ENCODE measurements at places on chromosomes 6 and 20.
A peak's percentile ranks its signal among the peaks of the same experiment; 100 is the strongest.

DNA sequence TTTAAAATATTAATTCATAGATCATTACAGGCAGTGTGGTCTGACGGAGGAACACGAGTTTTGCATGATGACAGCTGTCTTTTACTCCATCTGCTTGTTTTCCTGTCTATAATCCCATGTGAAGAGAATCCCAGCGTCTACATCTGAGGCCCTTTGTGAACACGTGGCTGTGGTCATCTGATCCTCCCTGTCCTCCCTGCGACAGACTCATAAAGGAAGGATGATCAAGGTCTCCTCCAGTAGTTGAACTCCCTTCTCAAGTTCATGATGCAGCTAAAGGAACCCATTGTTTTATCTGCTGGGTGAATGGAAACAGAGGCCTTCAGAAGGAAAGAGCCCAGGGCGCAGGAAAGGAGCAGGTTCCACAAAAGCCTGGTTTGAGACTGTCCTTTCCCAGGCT is 435.8 kb upstream of the JARID2 start:
- DNase-seq, result no peak

GRCh38 chr20:37282556-37282955 is 6.9 kb upstream of the MANBAL start:
- no peak for DNase-seq

- no peak for DNase-seq
Measured at GRCh38 chr6:111686249-111686931, 80.7 kb upstream of the TRAF3IP2 start.

DNA sequence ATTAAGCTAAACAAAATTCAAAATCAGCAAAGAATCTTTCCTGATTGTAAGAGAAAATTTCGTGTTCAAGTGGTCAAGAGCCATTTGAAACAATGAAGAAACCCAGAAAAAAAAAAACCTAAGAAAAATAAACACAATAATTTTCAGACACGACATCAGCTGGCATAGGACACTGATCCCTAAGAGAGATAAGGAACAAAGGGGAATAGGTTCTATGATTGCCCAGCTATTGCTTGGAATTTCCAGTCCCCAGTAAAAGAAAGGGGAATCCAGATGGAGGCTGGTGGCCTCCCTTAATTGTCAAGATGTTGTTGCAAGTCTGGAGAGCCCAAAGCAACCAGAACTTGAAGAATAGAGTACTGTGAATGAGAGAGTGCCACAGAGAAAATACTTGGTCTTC is 48.5 kb downstream of the COL12A1 start:
- no peak for DNase-seq

GRCh38 chr6:25086500-25087091 is 150.8 kb upstream of the RIPOR2 start:
- no peak for DNase-seq

- no peak for DNase-seq
Measured at GRCh38 chr20:50450881-50451752, 59.1 kb upstream of the PTPN1 start.

DNA sequence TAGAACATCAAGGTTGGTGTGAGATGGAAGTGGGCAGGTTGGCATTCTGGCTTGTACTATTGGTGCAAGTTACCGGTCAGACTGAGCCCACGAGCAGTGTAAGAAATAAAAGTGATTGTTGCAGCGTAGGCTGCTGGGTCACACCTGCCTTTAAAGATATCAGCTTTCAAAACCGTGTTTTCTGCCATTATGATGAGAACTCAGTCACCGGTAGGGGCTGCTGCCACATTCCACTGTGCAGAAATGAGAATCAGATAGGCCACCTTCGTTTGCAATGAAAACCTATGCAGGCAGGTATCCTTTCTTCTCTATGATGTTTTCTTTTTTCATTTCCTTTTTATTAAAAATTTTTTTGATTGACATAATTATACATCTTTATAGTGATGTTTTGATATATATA is 168.5 kb downstream of the MYLK4 start:
- DNase-seq, result no peak

- DNase-seq, result peak; percentile 70
Measured at GRCh38 chr6:155126727-155127439, 131.8 kb downstream of the TIAM2 start.

DNA sequence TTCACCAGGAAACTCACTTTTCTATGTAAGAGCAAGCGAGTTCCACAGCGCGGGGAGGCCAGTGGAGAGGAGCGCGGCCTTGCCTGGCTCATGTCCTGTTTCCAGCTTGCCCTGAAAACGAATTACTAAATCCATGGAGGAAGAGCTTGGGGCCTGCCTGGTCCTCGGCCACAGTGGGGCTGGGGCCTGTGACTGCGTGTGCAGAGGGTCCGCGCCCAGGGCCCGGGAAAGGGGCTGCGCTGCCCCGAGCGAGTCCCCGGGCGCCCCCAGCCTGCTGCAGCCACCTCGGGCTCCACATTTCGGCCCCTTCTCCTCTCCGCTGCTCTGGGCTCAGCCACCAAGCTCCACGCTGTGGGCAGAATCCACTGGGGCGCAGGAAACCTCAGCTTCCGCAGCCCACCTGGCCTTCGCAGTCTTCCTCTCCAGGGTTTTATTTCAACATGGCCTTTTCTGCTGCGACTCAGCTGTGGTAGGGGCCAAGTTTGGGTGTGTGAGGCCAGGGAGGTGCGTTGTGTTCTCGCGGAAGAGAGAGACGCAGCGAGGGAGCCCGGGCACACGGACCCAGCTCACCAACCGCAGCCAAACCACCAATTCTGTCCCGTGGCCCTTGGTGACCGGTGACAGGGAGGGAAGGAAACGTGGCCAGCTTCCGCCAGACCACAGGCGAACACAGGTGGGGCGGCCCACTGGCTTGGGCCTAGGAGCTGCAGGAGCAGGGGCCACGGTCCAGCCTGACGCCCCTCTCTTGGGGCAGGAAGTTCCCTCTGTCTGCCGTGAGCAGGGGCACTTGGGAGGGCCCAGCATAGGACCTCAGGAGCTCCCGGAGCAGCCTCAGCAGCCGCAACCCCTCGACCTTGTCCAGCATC is 211.4 kb downstream of the ERMARD start:
- DNase-seq, result no peak

DNA sequence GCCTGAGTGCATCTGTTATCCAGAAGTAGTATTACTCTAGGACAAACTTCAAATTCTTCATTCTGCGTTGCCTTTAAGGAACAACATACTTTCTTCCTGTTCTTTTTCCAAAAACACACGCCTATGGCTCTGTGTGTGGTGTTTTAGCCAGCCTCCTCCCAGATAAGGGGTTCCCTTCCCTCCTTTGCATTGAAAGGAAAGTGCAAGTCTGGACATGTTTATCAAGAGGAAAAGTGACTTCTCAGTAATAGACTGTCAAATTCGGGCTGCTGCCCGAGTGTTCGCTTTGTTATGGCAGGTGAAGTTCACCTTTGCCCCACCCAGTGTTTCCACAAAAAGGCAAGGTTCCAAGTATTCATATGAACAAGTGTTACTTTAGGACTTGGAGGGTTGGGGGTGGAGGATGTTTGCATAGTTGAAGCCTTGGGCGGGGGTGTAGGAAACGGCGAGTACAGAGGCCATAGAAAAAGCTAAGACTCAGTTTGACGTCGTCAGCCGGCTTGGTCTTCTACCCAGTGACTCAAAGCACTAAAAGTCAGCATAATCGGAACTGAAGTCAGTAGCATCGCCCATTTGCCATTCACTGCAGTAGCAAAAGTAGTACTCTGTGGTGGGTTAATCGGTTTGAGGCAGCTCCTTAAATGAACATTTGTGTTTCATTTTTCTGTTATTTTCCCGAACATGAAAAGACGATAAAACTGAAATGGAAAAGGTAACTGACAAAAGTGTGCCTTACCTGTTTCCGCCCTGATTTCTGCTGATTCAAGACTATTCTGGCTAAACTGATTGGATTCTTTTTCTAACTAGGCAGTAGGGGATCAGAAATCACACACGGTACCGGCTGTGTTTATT is 12.5 kb downstream of the PRDM1 start:
- DNase-seq, result peak; percentile 87

GRCh38 chr6:79028641-79029314 is 49.3 kb downstream of the PHIP start:
- DNase-seq, result no peak

GRCh38 chr20:62543470-62544302 is 67.9 kb upstream of the GATA5 start:
- no peak for DNase-seq

GRCh38 chr6:160030103-160030502 is 61.2 kb downstream of the IGF2R start:
- no peak for DNase-seq

- DNase-seq, result no peak
Measured at GRCh38 chr6:170210651-170211403, 80.1 kb downstream of the DLL1 start.

GRCh38 chr20:58762120-58762519 is 69.5 kb downstream of the NPEPL1 start:
- no peak for DNase-seq

- DNase-seq, result no peak
Measured at GRCh38 chr6:127959869-127960268, 59.0 kb upstream of the THEMIS start.

DNA sequence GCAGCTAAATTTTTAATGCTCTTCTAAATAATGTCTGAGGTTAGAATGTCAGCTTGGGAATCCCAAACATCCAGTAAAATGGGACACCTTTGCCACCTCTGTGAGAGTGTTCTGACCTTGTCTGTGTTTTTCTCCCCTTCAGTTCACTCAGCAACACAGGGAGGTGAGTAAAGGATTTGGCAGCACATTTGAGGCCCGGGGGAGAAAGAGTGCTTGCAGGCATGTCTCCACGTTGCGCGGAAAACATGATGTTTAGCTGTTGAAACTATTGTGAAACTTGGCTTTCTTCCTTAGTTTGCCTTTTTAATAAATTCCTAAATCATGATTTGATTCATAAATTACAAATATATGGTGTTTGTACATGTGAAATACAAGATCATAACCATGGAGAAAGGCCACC is 707.8 kb upstream of the FLRT3 start:
- no peak for DNase-seq

DNA sequence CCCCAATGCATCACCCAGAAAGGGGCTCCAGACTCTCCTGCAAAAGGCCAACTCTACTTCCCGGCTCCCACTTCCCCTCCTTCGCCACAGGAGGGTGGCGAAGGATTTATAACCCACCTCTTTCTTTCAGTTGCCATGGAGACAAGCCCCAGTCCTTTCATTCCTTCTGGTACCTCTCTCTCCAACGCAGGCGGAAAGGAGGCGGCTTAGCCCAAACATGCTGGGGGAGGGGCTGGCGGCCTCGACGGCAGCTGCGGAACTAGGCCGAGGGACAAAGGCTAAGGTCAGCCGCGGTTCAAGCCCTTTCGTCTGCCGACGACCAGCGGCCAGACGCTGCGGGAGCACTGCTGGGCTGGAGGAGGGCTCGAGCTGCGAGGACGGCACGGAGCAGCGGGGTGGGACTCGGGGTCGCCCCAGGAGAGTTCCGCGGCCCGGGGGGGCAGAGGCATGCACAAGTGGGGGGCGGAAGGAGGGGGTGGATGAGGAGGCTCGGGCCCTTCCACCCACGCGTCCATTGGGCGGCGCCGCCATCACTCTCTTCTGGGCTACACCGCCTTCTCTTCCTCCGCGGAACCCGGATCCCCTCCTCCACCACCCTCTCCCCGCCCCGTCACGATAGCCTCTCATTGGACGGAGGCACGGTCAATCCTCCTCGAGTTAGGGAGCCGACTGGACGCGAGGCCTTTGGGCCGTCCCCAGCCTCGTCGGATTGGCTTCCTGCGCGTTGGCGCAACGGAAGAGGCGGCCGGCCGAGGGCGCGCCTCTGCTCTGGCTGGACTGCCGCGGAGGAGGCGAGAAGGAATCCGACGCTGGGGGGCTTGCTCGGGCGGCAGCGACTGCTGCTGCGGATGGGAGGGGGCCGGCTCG is at the start of gene PANK2:
TSS of gene PANK2 (plus strand) at position 766 of the 867 bp plus-strand sequence.
- peak; percentile 97 for DNase-seq

GRCh38 chr20:17955302-17955701 is 13.3 kb downstream of the SNX5 start:
- no peak for DNase-seq

Data from activated naive CD4-positive, alpha-beta T cell treated with Interleukin-2 at 50 U/mL for 16 hours (primary cell).